Thymus (tissue), 14 donors: ENCODE measurements at places on chromosomes 5 and 9. TPM values are rescaled to one million over a fixed set of nuclear protein-coding genes. Genes with fewer than 3 reads are reported as not detected.
A peak's percentile ranks its signal among the peaks of the same experiment; 100 is the strongest.

GARNL3 gene
- total RNA-seq: 2.2 TPM

SPINK6 gene
- total RNA-seq: 1.2 TPM

ABO gene
- 0.14 TPM for total RNA-seq

TRIM41 gene
- 19.9 TPM for total RNA-seq

GRCh38 chr5:62266573-62266972 lies 39.4 kb upstream of the KIF2A start:
- no peak overlapping the region for H3K27ac ChIP-seq
- H3K36me3 ChIP-seq: no peaks in the 10 kb centered on the region
- H3K4me1 ChIP-seq: no peaks in the 10 kb centered on the region

DNA sequence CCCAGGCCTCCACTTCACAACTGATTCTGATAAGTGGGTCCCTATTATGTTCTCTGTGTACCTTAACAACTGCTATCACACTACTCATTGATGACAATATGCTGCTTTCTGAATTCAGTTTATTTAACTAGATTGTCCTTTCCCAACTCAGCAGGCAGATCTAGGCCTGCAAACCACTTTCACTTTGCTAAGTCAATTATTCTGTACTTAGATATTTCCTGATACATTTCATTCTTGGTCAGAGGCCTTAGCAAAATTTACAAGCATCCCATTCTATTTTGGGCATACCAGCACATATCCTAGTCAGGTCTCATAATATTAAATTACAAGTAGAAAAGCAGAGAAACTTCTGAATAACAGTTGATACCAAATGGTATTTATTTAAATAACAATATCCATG lies 235.7 kb upstream of the HAPLN1 start:
- H3K4me3 ChIP-seq: no peak overlapping the region
- H3K27ac ChIP-seq: no peak overlapping the region
- H3K27me3 ChIP-seq: no peaks in the 10 kb centered on the region
- H3K4me1 ChIP-seq: no peaks in the 10 kb centered on the region
- DNase-seq: no peak

DNA sequence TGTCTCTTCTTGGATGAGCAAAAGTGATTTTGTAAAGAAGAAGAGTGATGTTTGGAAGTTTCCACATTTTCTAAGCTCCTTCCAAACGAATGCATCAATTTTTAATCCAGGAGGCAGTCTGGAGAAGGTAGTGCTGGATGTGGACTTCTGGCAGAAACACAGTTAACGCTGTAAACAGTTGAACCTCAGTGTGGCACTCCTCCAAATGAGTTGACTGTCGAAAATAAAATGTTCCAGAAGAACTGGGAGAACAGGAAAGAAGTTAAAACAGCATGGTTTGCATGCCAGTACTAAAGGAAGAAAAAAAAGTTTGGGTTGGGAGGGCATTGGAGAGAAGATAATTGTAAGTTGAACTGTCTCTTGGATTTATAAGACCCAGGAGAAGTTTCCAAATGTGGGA lies 6.5 kb downstream of the ZNF462 start:
- no peaks in the 10 kb centered on the region for H3K36me3 ChIP-seq
- DNase-seq: no peak
- H3K27me3 ChIP-seq: peaks cover 3% of the 10 kb centered on the region
- no peak overlapping the region for H3K27ac ChIP-seq

DNA sequence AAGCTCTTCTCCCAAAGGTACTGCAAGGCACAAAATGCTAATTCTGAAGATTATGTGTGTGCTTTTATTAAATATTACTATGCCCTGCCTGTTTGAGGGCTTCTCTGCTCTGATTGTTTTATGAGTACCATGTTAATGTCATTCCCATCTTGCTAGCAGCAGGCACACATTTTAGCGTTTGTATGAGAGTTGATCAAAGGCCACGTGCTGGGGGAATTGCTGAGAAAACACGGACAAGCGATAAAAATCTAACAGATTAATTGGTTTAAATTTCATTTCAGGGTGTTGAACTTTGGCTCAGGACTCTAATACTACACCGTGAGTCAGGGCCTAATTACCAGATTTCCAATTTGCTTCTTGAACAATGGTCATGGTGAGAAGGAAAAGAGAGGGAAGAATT lies 298.4 kb downstream of the EBF1 start:
- no peak for DNase-seq
- H3K27me3 ChIP-seq: no peaks in the 10 kb centered on the region
- no peak overlapping the region for H3K4me3 ChIP-seq
- no peaks in the 10 kb centered on the region for H3K4me1 ChIP-seq
- H3K27ac ChIP-seq: no peak overlapping the region
- no peaks in the 10 kb centered on the region for H3K36me3 ChIP-seq

- no peak overlapping the region for H3K4me3 ChIP-seq
- no peak for DNase-seq
- no peak overlapping the region for H3K27ac ChIP-seq
- no peaks in the 10 kb centered on the region for H3K36me3 ChIP-seq
- H3K4me1 ChIP-seq: no peaks in the 10 kb centered on the region
Measured at GRCh38 chr9:28056006-28056405, 482.7 kb upstream of the C9orf72 start.

DNA sequence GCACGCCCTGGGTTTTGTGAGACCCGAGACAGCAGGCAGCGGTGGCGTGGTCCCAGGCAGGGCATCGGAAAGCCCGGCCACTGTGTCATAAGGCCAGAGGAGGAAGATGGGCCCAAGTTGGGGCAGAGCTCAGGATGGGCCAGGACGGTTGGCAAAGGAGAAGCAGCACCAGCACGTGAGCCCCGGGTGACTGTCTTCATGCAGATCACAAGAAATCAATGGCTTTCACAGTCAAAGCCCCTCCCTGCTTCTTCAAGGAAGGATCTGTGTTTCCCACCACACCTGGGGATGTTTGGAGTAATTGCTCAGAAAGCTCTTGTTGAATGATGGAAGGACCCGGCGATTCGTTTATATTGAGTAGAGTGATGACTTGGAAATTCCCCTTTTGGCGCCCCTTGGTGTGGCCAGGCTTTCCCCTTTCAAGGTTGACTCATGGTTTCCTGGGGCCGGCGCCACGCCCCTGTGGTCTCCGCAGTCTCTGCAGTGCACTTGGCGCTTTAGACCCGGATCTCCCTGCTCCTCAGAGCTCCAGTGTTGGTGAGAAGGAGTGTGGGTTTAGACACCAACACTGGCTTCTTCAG lies 52.1 kb downstream of the IL31RA start:
- peaks cover 2% of the 10 kb centered on the region for H3K4me1 ChIP-seq
- no peaks in the 10 kb centered on the region for H3K36me3 ChIP-seq
- peak overlapping the region; percentile 40 for H3K27ac ChIP-seq
- H3K27me3 ChIP-seq: no peaks in the 10 kb centered on the region

GRCh38 chr9:123599781-123600180 lies 243.8 kb downstream of the CRB2 start:
- H3K27ac ChIP-seq: no peak overlapping the region
- H3K27me3 ChIP-seq: no peaks in the 10 kb centered on the region
- no peaks in the 10 kb centered on the region for H3K4me1 ChIP-seq
- H3K4me3 ChIP-seq: no peak overlapping the region

DNA sequence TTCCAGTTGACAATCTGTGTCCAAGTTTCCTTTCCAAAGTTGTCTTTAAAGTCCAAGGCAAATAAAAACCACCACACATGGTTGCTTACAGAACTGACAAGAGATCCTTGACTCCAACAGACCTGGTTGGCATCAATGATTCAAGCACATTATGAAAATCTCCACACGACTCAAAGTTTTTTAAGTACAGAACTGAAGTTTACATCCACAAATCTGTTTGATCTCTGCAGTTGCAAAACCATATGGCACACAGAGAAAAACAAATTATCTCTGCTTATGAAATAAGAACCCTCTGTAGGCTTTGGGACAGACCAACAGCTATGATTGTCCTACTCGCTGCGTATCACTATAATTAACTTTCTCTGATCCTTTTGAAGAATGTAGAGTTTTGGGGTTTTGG lies 60.8 kb downstream of the MLLT3 start:
- DNase-seq: no peak
- H3K27ac ChIP-seq: no peak overlapping the region
- no peaks in the 10 kb centered on the region for H3K4me1 ChIP-seq
- no peaks in the 10 kb centered on the region for H3K36me3 ChIP-seq

DNA sequence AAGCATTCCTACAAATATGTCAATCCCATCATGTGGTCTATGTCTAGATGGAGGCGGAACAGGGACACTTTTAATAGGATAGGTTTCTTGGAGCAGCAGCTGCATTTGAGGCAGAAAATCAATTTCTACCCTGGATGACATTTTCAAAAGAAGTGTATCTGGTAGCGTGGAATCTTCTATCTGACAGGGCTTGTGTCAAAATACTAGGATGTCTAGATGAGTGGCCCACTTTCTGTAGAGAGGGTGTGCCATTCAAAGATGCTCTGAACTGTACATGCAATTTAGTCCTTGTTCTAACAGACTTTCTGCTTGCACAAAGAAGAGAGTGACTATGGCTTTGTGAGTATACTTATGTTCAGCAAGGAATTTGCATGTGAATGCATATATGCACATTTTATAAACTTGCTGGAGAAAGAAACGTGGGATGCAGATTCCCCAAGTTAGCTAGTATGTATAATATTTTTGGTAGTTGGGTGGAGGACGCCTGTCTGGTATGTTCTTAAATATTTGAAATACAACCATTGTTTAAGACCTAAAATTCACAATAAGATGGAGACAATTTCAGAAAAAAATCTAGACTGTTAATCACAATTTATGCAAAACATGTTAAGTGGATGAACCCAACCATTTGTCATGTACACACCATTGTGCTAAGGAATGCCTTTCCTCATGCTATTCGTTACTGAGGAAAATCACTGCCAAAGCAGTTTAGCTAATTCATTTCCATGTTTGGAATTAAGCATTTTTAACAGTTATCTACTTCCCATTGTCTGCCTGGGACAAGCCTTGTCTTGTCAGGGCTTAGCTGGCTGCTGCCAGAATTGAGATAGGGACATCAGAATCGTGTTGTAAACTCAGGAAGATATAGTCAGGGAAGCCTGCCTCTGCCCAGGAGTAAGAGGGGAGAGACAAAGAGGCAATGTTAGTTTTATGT lies 129.1 kb upstream of the MEF2C start:
- H3K36me3 ChIP-seq: no peaks in the 10 kb centered on the region
- DNase-seq: no peak
- no peak overlapping the region for H3K4me3 ChIP-seq
- H3K27ac ChIP-seq: no peak overlapping the region
- no peaks in the 10 kb centered on the region for H3K27me3 ChIP-seq

DNA sequence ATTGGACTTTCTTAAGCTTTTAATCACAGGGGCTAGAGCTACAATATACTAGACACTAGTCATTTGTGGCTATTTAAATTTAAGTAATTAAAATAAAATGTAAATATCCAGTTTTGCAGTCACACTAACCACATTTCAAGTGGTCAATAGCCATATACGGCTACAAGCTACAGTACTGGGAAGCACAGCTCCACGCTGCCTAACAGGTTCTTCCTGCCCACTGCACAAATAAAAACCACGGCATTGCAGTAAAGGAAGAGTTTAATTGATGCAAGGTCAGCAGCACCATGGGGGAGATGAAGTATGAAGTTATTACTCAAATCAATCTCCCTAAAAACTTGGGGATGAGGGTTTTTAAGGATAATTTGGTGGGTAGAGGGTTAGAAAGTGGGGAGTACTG lies 134.1 kb downstream of the LURAP1L start:
- no peaks in the 10 kb centered on the region for H3K27me3 ChIP-seq
- no peaks in the 10 kb centered on the region for H3K4me1 ChIP-seq
- no peak overlapping the region for H3K4me3 ChIP-seq
- no peak overlapping the region for H3K27ac ChIP-seq

GRCh38 chr9:90770182-90770738 lies 31.4 kb upstream of the SYK start:
- no peaks in the 10 kb centered on the region for H3K4me1 ChIP-seq
- DNase-seq: no peak
- H3K36me3 ChIP-seq: no peaks in the 10 kb centered on the region
- no peak overlapping the region for H3K4me3 ChIP-seq
- H3K27me3 ChIP-seq: no peaks in the 10 kb centered on the region
- no peak overlapping the region for H3K27ac ChIP-seq

- no peaks in the 10 kb centered on the region for H3K4me1 ChIP-seq
- H3K36me3 ChIP-seq: no peaks in the 10 kb centered on the region
- no peak for DNase-seq
- no peak overlapping the region for H3K4me3 ChIP-seq
- no peak overlapping the region for H3K27ac ChIP-seq
Measured at GRCh38 chr9:137987244-137988030, 109.9 kb downstream of the CACNA1B start.

DNA sequence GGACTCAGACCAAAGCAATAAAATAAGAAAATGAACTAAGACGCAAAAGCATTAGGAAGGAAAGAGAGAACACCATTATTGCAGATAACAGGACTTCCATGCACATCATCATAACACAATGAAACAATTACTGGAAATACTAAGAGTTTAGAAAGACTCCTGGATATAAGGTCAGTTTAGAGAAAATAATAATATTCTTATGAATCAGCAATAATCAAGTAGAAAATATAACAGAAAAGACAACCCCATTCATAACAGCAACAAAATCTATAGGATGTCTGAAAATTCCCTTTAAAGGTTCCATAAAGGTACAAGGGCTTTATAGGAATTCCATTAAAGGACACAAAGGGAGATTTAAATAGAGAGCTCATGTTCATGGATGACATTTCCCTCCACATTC lies 73.0 kb downstream of the SPTLC1 start:
- no peak overlapping the region for H3K4me3 ChIP-seq
- peaks cover 48% of the 10 kb centered on the region for H3K36me3 ChIP-seq
- H3K4me1 ChIP-seq: no peaks in the 10 kb centered on the region
- H3K27ac ChIP-seq: no peak overlapping the region

- H3K4me3 ChIP-seq: no peak overlapping the region
- H3K4me1 ChIP-seq: no peaks in the 10 kb centered on the region
- H3K27ac ChIP-seq: no peak overlapping the region
- no peaks in the 10 kb centered on the region for H3K27me3 ChIP-seq
- DNase-seq: no peak
Measured at GRCh38 chr5:10400831-10401230, 40.8 kb upstream of the ROPN1L start.

GRCh38 chr9:106889061-106889590 lies 26.2 kb downstream of the ZNF462 start:
- H3K4me1 ChIP-seq: no peaks in the 10 kb centered on the region
- H3K36me3 ChIP-seq: no peaks in the 10 kb centered on the region
- H3K4me3 ChIP-seq: no peak overlapping the region
- no peak overlapping the region for H3K27ac ChIP-seq

DNA sequence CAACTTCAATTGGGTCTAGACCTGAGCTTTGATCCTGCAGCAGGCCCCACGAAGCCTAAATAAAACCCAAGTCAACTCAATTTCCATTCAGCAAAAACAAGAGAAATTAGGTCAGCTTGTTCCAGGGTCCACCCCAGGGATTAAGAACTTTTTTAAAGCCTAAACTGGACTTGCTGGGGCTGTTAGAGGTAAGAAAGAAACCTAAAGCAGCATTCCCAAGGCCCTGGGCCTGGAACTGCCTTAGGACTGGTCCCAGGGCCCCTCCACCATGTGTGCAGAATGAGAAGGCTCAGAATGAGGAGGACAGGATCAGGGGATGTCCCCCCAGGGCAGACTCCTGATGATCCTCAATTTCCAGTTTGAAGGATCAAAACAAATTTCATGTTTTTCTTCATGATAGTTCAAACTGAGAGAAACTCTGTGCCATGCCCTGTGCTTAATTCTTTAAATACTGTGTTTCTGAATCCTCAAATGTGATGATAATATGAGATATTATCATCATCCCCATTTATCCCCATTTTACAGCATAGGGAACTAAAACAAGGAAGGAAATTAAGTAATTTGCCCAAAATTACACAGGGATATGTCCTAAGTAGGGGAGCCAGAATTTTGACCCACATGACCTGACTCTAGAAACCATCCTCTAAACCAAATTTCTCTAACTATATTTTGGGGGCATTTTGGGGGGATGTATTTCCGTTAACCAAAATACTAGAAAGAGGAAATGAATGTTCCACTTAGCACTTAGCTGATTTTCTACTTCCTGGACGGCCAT lies 64.5 kb downstream of the DENND1A start:
- H3K4me3 ChIP-seq: no peak overlapping the region
- DNase-seq: no peak
- H3K27ac ChIP-seq: no peak overlapping the region
- H3K4me1 ChIP-seq: peaks cover 2% of the 10 kb centered on the region
